ENCODE measurements at places on chromosomes 2 and 18. TPM values are rescaled to one million over a fixed set of nuclear protein-coding genes. Genes with fewer than 3 reads are reported as not detected.

The SERPINB10 gene
- polyA plus RNA-seq = not detected

The CSRNP3 gene
- 11.8 TPM for polyA plus RNA-seq

The ACVR1C gene
- polyA plus RNA-seq = 0.22 TPM

The UGT1A1 gene
- polyA plus RNA-seq = 0.29 TPM

The DOK6 gene
- 15.3 TPM for polyA plus RNA-seq

The BAZ2B gene
- 65.1 TPM for polyA plus RNA-seq

The LBX2 gene
- polyA plus RNA-seq = 1.9 TPM

DNA sequence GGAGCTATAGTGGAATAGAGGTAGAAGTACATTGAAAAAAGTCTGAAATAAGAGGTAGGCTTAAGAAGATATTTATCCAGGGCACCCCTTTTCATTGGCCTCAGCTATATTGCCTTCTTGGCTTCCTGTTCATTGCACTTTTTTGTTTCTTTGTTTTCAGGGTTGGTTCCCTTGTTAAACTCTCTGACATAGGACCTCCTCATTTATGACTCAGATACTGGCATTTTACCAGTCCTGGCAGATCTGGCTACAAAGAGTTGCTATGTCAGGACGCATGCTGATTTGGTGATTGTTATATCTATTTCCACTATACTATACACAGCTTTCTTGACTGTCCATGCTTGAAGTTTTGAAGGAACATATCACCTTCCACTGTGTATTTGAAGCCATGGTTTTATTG, 60.0 kb downstream of the GCA start:
- no peak for DNase-seq

- DNase-seq = no peak
These were observed 117.4 kb downstream of the STPG4 start for GRCh38 chr2:47037678-47038077.

GRCh38 chr2:195425328-195425727, 231.7 kb upstream of the SLC39A10 start:
- no peak for DNase-seq

DNA sequence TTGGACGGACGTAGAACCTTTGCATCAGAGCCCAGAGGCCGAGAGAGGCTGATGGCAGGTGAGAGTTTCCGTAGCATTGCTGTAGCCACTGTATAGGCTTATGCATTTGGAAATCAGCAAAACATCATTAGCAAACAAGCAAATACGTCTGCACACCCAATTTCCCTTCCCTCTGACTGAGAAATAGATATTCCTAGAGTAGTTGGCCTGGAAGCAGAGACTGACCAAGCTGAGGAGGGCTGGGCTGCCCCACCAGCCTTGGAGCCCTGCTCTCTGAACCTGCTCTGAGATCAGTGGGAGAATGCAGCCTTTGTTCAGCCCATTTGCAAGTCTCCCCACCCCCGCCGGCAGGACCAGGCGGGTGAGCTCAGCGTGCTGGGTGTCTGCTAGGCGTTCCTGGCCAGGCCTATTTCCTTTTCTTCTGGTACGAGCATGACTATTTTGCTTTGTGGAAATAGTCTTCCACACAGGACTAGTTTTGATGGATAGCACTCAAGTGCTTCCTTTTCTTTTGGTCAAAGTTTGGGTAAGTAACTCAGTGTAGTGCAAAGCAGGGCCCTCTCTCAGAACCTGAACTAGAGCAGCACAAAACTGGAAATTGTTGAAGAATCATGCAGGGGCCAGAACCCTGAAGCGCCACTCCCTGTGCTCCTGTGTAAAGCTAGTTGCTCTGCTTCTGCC, 21.9 kb upstream of the RNF149 start:
- DNase-seq = no peak

DNA sequence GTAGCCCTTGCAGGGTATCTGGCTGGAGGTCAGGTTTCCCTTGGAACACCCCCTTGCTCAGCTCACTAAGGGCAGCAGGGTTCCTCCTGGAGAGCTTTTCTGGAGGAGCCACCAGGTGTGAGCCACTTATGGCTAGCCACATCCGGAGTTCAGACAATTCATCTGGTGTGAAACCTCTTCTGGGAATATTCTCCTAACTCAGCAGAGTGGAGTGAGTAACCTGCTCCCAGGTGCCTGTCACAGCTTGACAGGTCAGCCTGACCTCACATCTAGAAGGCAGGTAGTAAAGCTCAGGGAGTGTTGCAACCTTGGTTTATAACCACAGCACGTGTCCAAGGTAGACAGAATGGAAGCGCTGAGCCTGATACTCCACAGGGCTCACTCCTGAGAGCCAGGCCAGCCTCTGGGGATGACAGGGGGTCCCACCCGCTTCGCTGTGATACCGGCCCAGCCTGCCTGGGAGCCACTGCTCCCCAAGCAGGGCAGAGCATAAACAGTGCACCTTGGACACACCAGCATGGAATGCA, 62.6 kb upstream of the TGFA start:
- DNase-seq = no peak

DNA sequence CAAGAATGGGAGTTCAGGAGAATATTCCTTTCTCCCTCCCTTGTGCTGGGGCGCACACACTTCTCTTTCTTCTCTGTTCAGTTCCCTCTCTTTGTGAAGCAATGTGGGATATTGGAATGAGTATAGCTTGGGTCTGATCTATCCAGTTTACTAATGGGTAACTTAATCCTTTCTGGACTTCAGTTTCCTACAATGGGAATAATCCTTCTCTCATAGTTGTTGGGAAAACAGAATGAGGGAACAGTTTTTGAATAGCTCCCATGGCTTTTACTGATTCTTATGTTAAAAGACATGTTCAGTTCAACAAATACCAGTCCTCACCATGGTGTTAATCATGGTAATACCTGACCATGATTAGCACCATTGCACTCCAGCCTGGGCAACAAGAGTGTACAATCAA, 93.1 kb downstream of the ARL4C start:
- no peak for DNase-seq

DNA sequence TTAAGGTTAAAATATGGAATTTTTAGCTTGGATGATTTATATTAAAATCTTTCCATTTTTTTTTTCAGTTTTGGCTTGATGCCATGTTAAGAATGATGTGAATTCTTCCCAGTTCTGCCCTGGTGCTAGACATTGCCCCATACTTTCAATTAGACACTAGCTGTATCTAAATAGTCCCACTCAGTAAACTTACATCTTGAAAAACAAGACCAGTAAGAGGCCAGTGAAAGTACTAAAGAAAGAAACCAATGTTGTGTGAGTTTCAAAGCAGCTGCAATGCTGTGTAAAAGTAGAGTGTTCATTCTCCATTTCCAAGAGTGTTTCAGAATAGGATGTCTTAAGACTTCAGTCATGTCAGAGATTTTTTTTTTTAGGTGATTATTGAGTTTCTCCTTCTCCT, 40.0 kb upstream of the CYBRD1 start:
- DNase-seq = no peak

DNA sequence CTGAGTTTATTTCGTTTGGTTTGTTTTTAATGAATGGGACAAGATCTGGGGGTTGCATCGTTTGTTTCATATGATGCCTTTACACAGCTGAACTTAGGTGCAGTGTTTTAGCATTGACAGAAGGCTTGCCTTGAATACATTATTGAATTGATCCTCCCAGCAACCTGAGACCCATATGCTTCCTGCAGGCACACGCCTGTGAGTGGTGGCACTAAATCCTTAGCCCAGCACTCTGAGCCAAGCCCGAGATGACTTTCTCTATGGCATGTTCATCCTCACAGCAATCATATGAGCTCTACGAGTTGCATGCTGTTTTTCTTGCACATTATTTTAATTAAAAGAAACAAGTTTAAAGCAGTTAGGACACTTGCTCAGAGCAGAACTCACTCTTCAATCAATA, 47.8 kb upstream of the AGAP1 start:
- no peak for DNase-seq

GRCh38 chr2:111200333-111200881, 79.7 kb downstream of the BCL2L11 start:
- DNase-seq = no peak

DNA sequence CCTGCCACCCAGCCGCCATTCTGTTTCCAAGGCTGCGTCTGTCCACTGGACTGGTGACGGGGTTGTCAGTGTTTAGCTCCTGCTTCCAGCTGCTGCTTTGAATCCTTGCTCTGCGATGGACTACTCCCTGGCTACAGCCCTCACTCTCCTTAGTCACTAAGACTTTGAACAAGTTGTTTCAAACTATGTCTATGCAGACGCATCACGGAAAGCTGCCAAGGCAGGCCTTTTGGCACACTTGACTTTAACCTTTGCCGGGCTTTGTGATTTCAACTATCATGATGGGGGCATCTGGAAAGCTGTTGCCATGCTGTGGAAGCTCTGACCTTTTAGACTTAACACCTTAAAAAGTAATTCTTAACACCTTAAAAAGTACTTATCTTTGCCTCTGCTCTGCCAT, 54.4 kb downstream of the PDE11A start:
- DNase-seq = no peak

DNA sequence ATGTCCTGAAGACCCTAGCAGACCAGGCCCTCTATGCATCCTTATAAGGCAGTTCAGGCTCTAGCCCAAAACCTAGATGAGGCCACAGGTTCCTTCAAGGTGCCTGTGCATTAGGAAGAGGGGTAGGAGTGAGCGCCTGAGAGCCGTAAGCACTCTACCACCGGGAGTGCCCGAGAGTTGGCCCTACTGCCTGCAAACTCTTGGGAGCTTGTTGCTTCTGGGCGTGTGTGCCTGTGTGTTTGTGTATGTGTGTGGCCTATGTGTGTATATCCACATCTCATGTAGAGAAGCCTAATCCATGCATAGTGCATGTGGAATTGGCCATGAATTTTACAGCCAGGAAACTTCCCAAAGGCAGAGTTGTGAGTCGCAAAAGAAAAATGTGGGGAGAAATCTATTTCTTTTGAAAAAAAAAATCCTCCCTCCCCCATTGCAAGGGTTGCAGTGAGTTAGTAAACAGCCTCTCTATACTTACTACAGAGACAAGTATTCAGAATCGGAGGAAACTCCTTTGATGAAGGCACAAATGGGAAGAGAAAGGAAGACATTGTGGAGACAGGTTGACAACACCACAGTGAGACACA, 96.8 kb downstream of the ADD2 start:
- DNase-seq = no peak

DNA sequence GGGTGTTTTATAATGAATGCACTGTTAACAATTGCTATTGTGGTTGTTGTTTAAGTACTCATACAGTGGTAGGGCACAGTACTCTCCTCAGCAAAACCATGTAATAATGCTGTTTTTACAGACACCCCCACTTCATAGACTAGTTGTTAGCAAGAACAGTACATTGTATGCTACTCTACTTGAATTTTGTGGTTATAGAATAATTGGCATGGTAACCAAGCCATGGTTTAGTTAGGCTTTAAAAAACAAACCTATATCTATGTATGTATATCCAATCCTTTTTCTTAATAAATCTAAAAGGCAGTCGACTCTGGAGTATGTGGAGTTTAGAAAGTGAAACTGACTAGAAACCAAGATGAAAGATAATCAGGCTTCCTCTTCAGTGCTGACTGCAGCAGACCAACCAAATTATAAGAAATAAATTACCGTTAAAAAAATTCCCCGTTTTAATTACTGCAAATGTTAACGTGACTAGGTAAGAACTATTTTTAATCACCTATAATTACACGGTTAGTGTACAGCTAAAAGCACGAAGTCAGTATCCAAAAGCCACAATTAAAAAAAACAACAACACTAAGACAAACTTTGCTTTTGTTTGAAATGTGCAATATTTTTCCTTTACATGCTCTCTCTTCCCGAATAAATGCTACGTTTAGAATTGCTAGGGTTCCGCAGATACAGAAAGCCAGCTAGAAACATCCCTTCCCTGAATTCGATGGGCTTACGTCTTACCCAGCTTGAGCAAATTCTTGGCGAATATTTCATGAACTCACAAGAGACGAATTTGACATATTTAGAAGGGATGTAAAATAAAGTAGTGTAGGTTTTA, 113.3 kb upstream of the SERTAD2 start:
- DNase-seq = no peak

GRCh38 chr2:36545871-36546416, 52.0 kb downstream of the FEZ2 start:
- no peak for DNase-seq

- no peak for DNase-seq
These were observed 65.4 kb downstream of the DOCK10 start for GRCh38 chr2:224976629-224977525.

DNA sequence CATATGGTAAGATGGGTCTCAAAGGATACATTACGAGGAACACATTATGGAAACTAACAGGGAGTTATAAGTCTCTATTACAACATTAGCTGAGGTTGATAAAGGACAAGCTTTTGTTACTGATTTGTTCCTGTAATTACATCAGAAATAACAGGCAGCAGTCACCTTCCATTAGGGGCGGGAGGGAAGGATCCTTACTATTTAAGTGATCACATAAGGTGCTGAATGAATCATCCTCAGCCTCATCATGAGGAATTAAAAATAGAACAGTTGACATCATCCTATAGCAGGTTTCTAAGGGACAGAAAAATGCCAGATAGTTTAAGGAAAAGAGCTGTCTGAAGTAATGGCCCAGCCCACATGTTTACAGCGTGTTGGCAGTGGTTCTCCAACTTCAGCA, 86.9 kb upstream of the MGAT5 start:
- DNase-seq = no peak

DNA sequence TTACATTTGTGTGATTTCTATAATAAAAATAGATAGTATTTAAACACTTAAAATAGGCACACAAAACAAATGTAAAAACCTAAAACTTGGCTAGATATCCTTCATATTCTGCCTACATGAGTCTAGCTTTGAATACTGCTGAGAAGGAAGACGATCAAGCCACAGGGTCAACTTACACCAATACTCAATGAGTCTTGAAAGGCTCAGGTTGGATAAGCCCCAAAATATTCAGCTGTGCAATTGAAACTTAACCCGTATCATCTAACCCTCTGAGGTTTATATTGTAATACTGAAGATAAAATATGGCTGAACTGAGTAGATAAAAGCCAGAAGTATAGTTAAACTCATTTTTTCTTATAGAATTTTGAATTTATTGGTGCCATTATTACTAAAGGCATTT, 313.0 kb upstream of the NRXN1 start:
- no peak for DNase-seq

- no peak for DNase-seq
These were observed 45.1 kb downstream of the GPD2 start for GRCh38 chr2:156481312-156481711.

GRCh38 chr2:188478724-188479123, 187.1 kb downstream of the GULP1 start:
- no peak for DNase-seq

DNA sequence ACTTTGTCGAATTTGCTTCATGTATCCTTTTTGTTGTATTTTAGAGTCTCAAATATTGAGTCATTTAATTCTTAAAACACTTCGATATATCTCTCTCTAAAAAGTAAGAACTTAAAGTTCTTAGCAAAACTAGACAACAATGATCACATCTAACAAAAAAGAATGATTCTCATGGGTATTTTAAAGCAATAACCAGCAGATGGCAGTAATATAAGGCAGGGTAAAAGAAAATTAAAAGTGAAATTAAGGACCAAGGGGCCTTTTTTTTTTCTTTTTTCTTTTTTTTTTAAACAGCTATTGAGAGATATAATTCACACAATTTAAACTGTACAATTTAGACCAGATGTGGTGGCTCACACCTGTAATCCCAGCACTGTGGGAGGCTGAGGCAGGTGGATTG, 9.9 kb upstream of the AOX1 start:
- DNase-seq = no peak

GRCh38 chr2:187329586-187329985, 118.5 kb downstream of the CALCRL start:
- no peak for DNase-seq

- no peak for DNase-seq
These were observed 120.8 kb upstream of the SULT1C3 start for GRCh38 chr2:108118996-108119395.

Measured in right renal pelvis (tissue), 4 donors.